A549 treated with CpdA at 1 μM for 4 hours (cell line): ENCODE measurements at places on chromosomes 6 and 20. TPM values are rescaled to one million over a fixed set of nuclear protein-coding genes. Genes with fewer than 3 reads are reported as not detected.

Gene SRSF12
- total RNA-seq, result 0.68 to 1.3 TPM (median 0.84 TPM) in 5 replicates

Gene AIF1
- not detected in 5 replicates for total RNA-seq

Gene KCNK5
- total RNA-seq, result 0.99 to 1.4 TPM (median 1.2 TPM) in 5 replicates

Gene KCNQ5
- 1.7 to 3.4 TPM (median 1.9 TPM) in 5 replicates for total RNA-seq

Gene CENPQ
- total RNA-seq, result 6.6 to 8.5 TPM (median 7.9 TPM) in 5 replicates

Gene MROH8
- 0.79 to 1.3 TPM (median 0.96 TPM) in 5 replicates for total RNA-seq

Gene POM121L2
- not detected in 5 replicates for total RNA-seq

Gene EYA4
- total RNA-seq, result 10.1 to 11.7 TPM (median 11.6 TPM) in 5 replicates
